ENCODE measurements at places on chromosomes 11 and 22.

DNA sequence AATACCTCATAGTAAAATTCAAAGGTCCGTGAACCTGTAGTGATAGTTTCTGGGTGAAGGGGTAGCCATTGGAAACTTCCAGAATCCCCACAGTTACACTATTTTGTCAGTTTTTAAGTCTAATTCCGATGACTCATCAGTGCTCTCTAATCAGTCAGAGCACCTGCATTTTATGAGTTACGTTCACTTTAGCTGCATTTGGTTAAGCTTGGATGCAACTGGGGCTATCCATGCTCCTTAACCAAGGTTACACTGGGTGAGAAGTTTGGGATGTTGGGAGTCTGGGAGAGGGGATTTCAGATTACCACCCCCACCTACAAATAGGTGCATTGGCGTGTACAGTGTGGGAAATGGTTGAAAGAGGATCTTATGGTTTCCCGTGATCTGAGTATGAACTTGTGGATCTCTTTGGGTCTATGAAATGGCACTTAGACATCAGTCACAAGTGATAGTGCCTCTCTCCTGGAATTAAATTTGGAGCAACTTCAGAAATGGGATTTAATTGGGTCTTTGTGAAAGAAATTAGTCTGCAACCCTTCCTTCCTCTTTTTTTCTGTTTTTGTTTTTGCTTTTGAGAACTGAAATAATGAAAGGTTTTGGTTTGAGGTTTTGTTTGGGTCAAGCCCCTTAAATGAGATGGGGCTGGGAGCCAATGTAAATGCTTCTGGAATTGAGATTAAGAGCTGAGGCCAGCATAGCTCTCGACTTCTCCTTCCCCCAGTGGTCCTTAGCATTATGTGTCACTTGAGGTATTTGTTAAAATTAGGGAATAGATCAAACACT lies 31.5 kb downstream of the EHF start:
- DNase-seq, result no peak

DNA sequence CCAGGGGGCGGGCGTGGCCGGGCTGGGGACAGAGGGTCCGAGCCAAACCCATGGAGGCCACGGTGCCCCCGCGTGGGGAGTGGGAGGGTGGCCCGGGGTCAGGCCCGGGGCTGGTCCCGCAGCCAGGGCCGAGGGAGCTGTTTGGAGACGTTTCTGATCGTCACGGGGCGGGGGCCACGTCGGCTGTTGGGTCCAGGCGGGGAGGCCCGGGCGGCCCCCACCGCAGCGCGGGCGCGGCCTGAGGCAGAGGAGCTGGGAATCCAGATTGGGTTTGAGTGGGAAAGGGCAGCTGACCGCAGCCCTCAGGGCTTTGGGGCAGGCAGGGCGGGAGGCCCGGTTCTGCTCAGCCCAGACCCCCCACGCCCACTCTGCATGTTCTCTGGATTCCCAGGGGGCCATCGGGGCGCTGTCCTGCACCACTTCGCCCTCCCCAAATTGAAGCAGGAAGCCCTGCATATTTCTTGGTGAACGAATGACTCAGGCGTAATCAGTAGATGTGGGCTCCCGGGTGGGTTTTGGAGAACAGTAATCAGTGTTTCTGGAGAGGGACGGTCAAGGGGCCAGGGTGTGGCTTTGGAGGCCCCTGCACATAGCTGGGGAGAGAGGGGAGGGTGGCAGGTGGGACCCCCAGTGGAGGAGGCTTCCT lies 583 bp downstream of the MRPL23 start:
- DNase-seq, result no peak

- DNase-seq, result no peak
These were observed 190.0 kb downstream of the GRIA4 start for GRCh38 chr11:105799728-105800462.

DNA sequence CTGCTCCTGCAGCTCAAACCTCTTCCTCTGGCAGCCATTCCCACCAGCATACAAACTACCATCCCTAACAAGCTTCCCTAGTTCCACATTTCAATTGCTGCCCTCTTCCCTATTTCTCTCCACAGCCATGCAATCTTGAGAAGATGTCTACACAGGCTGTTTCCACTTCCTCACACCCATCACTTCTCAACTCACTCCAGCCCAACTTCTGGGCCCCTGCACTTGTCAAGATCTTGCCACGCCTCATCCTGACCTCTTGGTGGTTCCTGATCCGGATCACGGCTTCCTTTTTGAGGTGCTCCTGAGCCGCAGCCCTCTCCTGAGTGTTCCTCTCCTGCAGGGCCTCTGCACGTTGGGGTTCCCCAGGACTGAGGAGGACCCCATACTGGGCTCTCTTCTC lies 22.6 kb downstream of the RPL27A start:
- DNase-seq, result no peak

DNA sequence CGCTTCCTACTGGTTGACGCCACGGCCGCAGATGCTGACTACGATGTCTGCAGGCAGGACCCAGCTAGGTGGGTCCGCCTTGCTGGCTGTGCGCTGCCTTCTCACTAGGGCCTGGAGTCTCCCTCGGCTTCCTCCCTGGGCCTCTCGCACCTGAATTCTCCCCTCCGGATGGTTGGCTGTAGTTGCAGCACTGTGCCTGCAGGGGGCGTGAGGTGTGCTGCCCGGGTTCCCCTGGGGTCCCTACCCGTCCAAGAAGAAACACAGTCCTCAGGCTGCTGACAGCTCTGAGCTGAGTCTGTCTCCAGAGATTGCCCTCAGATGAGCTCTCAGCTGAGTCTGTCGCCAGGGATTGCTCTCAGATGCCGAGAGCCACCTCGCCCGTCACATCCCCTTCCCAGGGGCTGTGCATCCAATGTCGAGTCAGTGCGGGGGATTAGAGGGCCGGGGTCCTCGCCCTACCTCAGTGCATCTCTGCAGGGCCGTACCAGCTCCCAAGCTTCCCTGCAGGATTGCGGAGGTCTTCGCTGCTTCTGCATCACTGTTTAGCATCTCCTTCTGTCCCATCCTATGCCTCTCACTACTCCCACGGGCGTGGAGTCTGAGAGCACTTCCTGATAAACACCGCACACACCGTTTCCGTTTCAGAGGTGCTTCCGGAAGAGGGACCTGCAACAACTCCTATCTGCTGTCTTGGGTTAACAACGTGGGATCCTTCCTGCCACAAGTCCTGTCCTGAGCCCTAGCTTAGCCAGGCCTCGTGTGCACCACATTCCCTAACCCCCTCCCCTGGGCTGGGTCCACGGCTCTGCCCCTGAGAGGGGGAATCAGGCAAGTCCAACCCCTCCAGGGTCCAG lies 196.9 kb downstream of the CSNK2A3 start:
- peak; percentile 54 for DNase-seq

- DNase-seq, result no peak
These were observed 70.6 kb upstream of the ZC3H12C start for GRCh38 chr11:110022548-110022947.

DNA sequence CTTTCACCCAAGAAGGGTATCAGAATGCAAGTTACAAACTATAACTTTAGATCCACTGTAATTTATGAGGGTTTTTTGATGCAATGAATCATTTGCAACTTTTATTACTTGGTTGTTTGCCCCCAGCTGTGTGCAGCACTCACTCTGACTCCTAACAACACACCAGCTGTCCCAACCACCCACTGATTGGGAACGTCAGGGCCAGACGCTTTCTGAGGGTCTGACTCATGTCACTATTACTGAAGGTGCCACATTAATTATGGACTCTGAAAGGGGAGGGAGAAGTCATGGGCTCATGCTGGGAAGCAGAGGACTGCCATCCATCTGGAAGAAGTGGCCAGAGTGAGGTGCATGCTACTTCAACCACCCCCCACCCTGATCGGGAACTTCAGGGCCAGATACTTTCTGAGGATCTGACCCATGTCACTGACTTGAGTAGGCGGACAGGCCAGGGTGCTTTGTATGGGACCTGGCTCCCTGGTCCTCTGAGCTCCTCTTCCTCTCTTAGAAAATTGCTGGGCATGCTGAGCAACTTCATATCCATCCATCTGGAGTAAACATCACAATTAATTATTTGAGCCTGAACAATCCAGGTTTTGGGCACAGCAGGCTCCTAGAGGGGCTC lies 44.9 kb upstream of the DRD2 start:
- DNase-seq, result no peak

Data from stimulated activated CD4-positive, alpha-beta T cell treated with anti-CD3 and anti-CD28 coated beads, Interleukin-4, amount 100 ng/mL, for 48 hours (primary cell).